Heart left ventricle (tissue), 16 donors: ENCODE measurements at places on chromosomes 13 and 19. TPM values are rescaled to one million over a fixed set of nuclear protein-coding genes. Genes with fewer than 3 reads are reported as not detected.

- H3K4me1 ChIP-seq: peaks cover 8% of the 10 kb centered on the region
- no peak overlapping the region for H3K27ac ChIP-seq
- no peak for DNase-seq
These were observed 26.1 kb upstream of the EEF1AKMT1 start for GRCh38 chr13:20799726-20800416.

DNA sequence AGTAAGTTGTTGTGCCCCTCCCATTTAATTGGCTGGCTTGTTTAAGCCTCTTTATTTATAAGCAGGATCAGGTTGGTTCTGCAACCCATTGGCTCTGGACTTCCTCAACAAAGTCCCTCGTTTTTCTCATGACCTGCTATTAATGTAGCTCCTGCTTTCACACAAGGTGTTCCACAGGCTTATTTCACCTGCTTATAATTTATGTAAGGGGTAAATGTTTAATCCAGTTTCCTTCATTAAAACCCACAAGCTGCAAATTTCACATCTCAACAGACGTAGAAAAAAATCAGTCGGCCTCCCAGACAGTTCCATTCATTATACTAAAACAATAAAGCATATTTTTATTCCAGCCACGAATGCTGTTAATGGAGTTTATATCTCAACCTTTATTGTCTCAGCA, 86.1 kb downstream of the TBC1D4 start:
- no peaks in the 10 kb centered on the region for H3K27me3 ChIP-seq
- H3K4me3 ChIP-seq: no peak overlapping the region
- H3K27ac ChIP-seq: no peak overlapping the region
- DNase-seq: no peak
- peaks cover 19% of the 10 kb centered on the region for H3K4me1 ChIP-seq

GRCh38 chr13:110542169-110542796, 19.2 kb downstream of the RAB20 start:
- no peaks in the 10 kb centered on the region for H3K36me3 ChIP-seq
- no peak overlapping the region for H3K27ac ChIP-seq
- no peaks in the 10 kb centered on the region for H3K27me3 ChIP-seq
- H3K4me1 ChIP-seq: peaks cover 18% of the 10 kb centered on the region

GRCh38 chr13:49608651-49609331, 19.5 kb upstream of the ARL11 start:
- H3K27ac ChIP-seq: no peak overlapping the region
- H3K36me3 ChIP-seq: no peaks in the 10 kb centered on the region
- DNase-seq: no peak
- no peaks in the 10 kb centered on the region for H3K4me1 ChIP-seq
- no peak overlapping the region for H3K4me3 ChIP-seq
- H3K27me3 ChIP-seq: no peaks in the 10 kb centered on the region

DNA sequence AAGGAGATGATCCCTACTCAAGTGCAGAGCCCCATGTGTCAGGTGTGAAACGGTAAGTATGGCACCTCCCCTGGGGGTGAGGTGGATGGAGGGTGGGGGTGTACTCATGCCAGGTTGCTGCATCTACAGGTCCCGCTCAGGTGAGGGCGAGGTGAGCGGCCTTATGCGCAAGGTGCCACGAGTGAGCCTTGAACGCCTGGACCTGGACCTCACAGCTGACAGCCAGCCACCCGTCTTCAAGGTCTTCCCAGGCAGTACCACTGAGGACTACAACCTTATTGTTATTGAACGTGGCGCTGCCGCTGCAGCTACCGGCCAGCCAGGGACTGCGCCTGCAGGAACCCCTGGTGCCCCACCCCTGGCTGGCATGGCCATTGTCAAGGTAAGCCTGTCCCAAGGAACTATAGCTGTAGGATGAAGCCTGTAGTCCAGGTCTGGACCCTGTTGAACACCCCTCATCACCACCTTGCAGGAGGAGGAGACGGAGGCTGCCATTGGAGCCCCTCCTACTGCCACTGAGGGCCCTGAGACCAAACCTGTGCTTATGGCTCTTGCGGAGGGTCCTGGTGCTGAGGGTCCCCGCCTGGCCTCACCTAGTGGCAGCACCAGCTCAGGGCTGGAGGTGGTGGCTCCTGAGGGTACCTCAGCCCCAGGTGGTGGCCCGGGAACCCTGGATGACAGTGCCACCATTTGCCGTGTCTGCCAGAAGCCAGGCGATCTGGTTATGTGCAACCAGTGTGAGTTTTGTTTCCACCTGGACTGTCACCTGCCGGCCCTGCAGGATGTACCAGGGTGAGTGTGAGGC, 5.2 kb downstream of the TRIM28 start:
- DNase-seq: no peak
- no peak overlapping the region for H3K4me3 ChIP-seq
- peaks cover 69% of the 10 kb centered on the region for H3K36me3 ChIP-seq
- no peak overlapping the region for H3K27ac ChIP-seq
- H3K27me3 ChIP-seq: no peaks in the 10 kb centered on the region

DNA sequence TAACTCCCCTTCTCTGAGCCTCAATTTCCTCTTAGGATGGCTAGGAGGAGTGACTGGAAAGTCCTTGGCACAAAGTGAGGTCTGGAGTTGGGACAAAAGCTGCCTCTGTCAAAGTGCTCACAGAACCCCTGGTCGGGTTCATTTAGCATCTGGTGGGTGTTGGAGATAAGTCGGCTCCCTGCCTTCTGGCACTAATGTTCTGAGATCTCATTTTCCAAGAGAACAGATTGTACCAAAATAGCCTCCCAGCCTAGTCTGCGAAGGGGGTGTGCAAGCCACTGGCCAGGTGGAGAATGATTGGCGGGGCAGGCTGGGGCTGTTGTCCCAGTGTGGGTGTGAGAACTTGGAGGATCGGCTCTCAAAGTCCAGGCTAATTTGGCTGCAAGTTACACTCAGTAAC, 20.7 kb upstream of the NWD1 start:
- H3K4me3 ChIP-seq: no peak overlapping the region
- H3K4me1 ChIP-seq: no peaks in the 10 kb centered on the region
- H3K36me3 ChIP-seq: no peaks in the 10 kb centered on the region
- H3K27ac ChIP-seq: no peak overlapping the region
- no peaks in the 10 kb centered on the region for H3K27me3 ChIP-seq
- peak; percentile 62 for DNase-seq

DNA sequence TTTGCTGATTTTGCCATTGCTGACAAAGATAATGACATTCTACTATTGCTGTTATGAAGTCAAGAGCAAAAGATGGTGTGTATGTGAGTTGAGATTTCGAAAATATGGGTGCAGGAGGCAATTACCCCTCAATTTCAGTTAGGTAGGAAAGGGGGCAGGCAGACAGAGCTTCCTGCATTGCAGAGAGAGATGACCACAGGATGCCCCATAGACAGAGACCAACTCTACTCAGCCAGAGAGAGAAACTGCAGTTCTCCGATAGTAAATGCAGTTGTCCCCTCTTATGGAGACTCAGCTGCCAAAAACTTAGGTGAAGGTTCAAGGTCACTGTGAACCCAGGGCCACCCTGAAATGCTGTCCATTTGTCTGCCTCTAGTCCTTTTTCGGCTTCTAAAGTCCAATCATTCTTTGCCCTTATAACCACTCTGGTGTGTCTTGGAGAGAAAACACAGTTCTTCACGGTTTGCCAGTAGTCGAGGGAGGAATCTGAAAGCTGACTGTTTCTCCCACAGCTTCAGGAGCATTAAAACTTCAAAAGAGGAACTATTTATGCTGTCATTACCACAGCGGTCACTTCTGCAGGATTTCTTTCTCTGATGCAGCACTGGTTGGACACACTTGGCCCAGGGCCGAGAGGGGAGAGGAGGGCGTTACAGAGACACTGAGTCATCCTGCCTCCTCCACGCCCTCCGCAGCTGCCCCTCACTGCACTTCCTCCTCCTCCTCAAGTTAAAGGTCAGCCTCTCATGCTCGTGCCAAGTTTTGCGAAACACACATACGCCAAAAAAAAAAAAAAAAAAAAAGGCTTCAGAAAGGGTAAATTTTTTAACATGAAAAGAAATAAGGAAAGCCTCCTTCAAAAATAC, 264.3 kb downstream of the FOXO1 start:
- peak; percentile 97 for DNase-seq
- H3K4me3 ChIP-seq: peak overlapping the region; percentile 25
- H3K27ac ChIP-seq: peak overlapping the region; percentile 66
- H3K4me1 ChIP-seq: peaks cover 7% of the 10 kb centered on the region

DNA sequence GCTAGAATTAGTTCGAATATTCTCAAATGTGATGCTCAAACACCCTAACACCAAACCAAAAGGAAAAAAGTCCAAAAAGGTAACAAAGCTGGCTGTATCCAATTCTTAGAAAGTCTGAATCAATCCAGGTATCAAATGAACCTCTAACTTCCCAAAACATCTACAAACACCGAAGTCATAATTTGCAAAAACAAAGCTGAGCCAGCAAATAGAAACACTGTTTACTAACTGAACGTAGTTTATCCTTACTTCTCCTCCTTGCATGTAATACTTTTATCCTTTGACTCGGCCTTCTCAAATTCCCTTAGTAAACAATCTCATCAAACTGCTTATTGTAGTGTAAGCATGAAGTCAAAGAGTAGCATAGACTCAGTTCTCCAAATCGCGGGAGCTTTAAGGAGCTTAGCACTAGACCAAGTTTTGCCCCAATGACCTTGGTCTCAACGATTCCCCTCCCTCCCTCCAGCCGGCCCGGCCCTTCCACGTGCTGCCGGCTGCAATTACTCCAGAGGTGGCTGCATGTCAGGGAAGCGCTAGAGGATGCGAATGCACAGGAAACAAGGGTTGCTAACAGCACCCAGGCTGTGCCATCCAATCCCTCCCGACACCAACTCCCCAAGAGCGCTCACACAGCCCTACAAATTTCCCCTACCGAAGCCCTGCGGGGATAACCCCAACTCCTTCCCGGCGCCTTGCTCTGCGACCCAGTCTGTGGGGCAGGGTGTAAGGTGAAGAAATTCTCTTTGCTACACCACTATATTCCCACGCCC, 693 bp downstream of the XPO4 start:
- peak overlapping the region; percentile 94 for H3K4me3 ChIP-seq
- H3K4me1 ChIP-seq: peaks cover 13% of the 10 kb centered on the region

GRCh38 chr19:45163751-45164460, 3.1 kb upstream of the NKPD1 start:
- DNase-seq: no peak
- H3K36me3 ChIP-seq: no peaks in the 10 kb centered on the region
- H3K27me3 ChIP-seq: no peaks in the 10 kb centered on the region
- no peak overlapping the region for H3K27ac ChIP-seq
- H3K4me1 ChIP-seq: peaks cover 13% of the 10 kb centered on the region

DNA sequence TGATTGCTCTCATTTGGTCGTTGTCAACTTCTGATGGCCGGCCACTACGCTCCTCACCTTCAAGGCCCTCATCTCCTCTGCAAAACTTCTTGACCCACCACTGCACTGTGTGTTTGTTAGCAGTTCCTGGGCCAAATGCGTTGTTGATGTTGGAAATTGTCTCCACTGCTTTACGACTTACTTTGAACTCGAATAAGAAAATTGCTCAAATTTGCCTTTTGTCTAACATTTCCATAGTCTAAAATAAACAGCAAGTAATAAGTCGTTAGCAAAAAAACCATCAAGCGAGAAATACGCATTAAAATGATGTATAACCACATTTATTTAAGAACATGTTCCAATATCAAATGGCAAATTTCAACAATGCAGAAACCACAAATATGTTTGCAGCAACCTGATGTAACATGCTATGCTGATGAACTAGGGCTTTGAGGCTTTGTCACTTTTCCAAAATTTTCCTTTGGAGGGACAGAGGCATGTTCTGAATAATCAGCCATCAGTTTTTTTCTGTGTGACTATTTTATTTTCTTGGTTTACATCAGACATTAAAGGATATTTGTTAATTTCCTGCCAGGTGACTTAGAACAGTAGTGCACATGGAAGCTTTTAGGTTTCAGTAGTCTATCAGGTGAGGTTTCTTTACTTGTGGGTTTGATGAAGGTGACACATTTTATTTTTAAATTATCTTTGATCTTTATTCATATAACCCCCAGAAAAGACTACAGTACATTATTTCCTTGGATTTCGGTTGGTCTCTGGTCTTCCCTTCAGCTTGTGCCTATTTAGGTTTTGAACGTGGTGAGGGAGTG, 74.7 kb upstream of the TEX29 start:
- H3K36me3 ChIP-seq: peaks cover 84% of the 10 kb centered on the region
- no peak overlapping the region for H3K27ac ChIP-seq
- no peak for DNase-seq
- no peaks in the 10 kb centered on the region for H3K27me3 ChIP-seq
- no peak overlapping the region for H3K4me3 ChIP-seq

DNA sequence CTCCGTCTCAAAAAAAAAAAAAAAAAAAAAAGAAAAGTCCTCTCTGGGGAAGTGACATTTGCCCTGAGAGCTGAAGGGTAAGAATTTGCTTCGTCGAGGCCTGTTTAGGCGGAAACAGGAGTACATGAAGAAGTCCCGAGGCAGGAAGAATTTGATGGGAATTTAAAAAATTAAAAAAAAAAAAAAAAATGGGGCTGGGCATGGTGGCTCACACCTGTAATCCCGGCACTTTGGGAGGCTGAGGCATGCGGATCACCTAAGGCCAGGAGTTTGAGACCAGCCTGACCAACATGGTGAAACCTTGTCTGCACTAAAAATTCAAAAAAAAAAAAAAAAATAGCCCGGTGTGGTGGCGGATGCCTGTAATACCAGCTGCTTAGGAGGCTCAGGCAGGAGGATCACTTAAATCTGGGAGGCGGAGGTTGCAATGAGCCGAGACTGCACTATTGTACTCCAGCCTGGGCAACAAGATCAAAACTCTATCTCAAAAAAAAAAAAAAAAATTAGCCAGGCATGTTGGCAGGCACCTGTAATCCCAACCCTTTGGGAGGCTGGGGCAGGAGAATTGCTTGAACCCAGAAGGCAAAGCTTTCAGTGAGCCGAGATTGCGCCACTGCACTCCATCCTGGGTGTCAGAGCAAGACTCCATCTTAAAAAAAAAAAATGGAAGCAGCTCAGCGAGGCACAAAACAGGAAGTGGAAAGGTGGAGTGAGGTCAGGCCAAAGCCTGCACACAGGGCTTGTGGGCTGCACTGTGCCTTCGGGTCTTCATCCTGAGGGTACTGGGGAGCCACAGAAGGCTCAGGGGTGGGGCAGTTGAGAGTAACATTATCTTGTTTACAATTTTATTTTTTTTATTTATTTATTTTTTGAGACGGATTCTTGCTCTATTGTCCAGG, 4.9 kb downstream of the BAX start:
- no peak overlapping the region for H3K4me3 ChIP-seq
- no peaks in the 10 kb centered on the region for H3K27me3 ChIP-seq
- H3K27ac ChIP-seq: no peak overlapping the region
- DNase-seq: no peak
- H3K36me3 ChIP-seq: peaks cover 6% of the 10 kb centered on the region

Gene KIR2DL1
- not detected for polyA plus RNA-seq

Gene SPTBN4
- polyA plus RNA-seq: 5.4 TPM

Gene CASP14
- polyA plus RNA-seq: not detected

Gene TLE2
- 36.0 TPM for polyA plus RNA-seq
